ENCODE measurements at places on chromosomes 16 and 17.

DNA sequence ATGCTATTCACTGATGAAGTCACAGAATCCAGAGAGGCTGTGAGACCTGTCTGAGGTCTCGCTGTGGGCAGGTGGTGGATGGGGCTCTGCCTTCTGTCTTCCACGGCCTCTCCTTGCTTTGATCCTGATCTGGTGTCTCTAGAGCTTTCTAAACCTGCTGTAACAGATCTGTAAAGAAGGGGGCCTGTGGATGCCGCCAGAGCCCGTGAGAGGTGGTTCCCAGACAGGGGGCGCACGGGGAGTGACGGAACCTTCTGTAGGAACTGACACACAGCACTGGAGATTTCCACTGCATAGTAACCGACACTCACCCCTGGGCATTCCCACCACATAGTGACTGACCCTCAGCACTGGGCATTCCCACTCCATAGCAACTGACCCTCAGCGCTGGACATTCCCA is 16.0 kb downstream of the CBFA2T3 start:
- no peak for DNase-seq

- DNase-seq: no peak
Measured at GRCh38 chr16:49351096-49351487, 22.5 kb upstream of the C16orf78 start.

DNA sequence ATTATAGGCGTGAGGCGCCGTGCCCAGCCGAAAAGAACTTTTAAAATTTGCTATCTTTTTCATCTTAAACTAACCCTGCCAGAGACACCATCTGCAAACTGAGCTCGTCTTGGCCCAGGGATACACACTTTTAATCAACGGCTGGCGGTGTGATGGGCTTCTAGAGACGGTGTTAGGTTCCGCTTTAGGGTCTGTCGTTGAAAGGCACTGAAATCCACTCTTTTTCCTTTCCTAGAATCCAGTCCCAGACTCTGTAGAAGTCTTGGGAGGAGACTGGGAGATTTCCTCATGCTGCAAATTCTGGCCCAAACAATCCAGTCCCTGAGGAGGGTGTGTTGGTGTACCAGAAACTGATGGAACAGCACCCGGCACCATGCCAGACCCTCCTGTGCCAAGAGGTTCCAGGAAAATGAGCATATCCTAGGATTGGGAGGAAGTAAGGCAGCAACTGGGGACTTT is 52.0 kb upstream of the TEX2 start:
- peak; percentile 59 for DNase-seq

GRCh38 chr17:2057175-2057759 is 2.4 kb downstream of the HIC1 start:
- peak; percentile 17 for DNase-seq

- DNase-seq: peak; percentile 13
Measured at GRCh38 chr16:63461248-63461841, 1425.1 kb upstream of the CDH8 start.

DNA sequence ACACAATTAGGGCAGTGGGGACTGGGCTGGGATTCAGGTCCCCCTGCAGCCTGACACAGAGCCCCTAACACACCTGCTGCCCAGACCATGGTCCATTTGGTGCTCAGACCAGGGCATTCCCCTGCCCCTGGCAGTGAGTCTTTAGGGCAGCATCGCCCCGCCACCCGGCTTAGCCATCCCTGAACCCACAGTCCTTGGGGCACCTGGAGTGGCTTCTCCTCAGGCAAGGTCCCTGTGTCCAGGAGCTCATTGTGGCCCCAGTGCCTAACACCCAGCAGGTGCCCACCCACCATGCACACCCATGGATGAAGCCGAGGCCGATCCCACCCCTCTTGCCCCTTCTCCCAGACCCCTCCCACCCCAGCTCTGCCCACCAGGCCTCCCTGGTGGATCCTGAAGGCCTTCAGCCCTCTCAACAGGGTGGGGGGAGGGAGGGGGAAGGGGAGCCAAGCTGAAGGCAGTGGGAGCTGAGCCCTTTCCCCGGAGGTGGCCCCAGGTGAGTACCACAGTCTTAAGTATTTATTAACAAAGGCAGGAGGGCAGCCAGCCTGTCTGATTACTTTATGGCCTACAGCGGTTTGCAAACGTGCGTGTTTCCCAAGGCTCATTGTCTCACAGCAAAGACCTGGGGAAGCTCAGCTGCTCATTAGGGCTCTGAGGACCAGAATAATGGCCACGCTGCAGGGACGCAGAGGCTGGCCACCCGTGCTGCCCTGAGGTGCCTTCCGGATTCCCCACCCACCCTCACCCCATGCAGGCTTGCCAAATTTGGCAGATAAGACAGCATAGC is 38.5 kb downstream of the RBFOX3 start:
- DNase-seq: no peak

GRCh38 chr17:59357219-59357697 is 25.8 kb downstream of the YPEL2 start:
- DNase-seq: no peak

DNA sequence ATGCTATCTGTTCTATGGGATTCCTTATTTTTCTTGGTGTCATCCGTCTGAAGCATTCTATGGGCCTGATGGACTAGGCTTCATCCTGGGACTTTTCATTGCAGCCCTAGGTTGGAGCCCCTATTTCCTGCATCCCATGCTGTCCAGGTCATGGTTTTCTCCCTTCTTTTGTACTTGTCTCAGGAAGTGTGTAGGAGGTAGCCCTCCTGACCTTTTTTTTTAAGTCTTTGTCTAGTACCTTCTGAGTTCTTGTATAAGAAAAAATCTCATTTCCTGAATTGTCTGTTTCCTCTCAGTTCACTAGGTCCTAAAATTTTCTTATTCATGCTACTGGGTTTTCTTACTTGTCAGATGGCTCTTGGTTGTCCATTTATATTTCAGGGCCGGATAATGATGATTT is 6.0 kb downstream of the NDEL1 start:
- no peak for DNase-seq

GRCh38 chr17:7557775-7558543 is 591 bp upstream of the TNFSF13 start:
- peak; percentile 96 for DNase-seq

GRCh38 chr16:2343211-2343610 is 2.7 kb upstream of the ABCA3 start:
- no peak for DNase-seq

- peak; percentile 70 for DNase-seq
Measured at GRCh38 chr16:87850009-87851006, 19.0 kb downstream of the SLC7A5 start.

DNA sequence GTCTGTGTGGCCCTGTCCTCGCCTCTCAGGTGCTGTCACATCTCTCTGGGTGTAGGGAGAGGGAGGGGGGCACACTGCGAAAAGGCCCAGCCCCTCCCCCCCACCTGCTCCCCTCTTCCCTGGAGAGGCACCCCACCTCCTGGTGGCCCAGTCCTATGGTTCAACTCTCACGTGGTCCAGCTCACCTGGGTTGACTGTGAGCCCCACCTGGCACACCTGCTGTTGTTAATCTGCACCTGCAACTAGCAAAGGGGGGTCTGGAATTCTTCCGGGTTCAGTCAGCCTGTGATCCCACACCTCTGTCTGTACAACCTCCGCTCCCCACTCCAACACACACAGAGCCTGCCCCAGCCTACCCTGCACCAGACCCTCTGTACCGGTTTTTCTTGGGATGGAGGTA is 2.0 kb upstream of the SYNGR2 start:
- DNase-seq: no peak

DNA sequence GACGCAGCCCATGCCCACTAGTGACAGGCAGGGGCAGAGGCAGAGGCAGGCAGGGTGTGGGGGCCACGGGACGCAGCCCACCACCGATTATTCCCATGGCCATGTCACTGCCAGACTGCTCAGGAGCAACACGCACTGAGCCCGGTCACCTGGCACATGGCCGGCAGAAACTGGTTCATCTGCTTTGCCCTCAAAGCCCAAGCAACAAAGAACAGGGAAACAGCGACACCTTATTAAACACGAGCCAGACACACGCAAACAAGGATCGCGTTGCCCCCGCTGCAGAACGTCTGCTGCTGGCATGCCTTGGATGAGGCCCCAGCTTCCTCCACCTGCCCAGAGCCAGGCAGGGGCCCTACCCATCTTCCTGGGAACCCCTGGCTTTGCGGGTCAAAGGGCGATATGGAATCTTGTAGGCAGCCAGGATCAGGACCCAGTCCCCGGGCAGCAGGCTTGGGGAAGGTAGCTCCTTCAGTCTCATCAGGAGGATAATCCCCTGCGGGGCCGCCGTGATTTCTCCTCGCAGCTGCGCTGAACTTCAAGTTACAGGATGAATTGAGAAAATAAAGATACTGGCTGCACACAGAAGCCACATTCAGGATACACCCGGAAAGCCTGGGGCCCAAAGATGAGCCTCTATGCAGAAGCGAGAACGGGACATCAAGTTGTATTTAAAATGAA is 4.8 kb downstream of the TBC1D16 start:
- DNase-seq: peak; percentile 93

- no peak for DNase-seq
Measured at GRCh38 chr17:51833620-51834019, 324.9 kb downstream of the CA10 start.

DNA sequence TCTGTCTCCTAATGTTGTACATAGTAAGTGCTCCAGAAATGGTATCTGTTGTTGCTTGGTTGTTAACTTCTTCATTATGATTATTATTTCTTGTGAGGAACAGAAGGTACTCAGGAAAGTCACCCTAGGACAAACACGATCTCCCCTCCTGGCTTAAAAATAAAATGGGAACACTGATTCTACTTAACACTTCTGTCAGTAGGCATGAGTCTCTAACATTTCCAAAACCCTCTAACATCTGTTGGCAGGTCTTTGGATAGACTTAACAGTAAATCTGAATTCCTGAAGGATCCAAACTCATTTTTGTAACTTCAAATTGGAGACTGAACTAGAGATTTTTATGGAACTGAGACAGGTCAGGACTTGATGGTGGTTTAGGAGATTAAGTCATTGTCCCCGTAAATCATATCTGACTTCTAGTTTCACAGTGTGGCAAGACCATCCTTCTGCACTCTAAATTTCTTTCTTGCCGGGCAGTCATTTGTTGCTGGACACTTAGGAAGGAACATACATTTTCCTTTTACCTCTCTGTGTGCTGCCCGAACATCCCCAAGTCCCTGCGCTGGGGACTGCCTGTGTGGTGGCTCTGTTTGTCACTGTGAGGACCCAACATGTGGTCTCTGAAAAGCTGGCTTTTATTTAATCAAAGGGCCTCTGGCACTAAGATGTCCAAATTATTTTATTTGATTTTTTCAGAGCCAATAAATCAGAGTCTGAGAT is 149.9 kb downstream of the NPIPB5 start:
- no peak for DNase-seq

GRCh38 chr17:35536664-35537171 is 760 bp downstream of the SLFN12L start:
- DNase-seq: no peak

- DNase-seq: no peak
Measured at GRCh38 chr17:61029181-61029580, 351.5 kb downstream of the BCAS3 start.

GRCh38 chr17:61321344-61321743 is 78.3 kb upstream of the TBX2 start:
- no peak for DNase-seq

DNA sequence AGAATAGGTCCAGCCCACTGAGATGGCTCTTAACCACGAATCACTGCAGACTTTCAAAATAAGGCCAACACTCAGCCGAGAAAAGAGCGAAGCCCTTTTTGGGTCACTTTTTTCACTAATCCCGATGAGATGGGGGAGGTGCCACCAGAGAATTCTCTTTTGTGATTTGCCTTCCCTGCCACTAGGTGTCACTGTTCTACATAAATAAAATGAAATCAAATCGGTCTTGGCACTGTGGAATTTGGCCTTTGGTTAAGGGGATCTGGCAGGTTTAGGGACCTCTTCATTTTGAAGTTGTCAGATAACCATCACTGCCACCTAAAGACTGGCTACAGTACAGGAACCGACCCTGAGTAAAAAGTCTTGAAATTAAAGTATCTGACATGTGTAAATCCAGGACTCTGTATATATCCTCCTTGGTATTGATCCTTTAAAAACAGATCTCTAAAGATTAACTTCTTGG is 147.0 kb downstream of the HS3ST4 start:
- no peak for DNase-seq

GRCh38 chr17:5592382-5592781 is 8.1 kb upstream of the NLRP1 start:
- no peak for DNase-seq

- DNase-seq: no peak
Measured at GRCh38 chr17:50916026-50916707, 50.0 kb upstream of the TOB1 start.

DNA sequence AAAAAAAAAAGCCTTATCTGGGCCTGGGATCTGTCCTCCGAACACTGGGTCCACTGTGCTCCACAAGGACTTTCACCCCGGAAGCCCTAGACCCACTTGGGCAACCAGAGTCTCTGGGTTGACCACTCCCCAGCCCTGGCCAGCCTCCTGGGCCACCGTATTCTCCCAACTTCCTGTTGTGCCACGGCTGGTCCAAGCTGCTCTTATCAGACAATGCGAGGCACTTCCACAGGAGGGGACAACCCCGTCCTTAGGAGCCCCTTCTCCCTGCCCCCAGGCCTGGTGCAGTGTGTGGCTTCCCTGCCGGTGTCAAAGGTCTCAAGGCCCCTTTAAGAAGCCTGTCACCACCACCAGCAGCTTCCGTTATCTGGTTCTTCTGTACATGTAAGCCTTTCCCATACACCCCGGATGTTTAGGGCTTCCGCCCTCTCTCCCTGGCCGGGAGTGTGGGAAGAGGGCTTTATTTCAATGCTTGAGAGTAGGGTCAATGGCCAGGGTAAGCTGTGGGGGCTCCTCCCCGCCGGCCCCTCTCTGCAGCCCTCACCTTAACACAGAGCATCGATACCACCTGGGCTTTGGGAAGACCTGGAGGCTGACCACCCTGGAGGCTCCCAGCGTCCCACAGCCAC is 313.0 kb downstream of the SEC14L1 start:
- DNase-seq: peak; percentile 65

DNA sequence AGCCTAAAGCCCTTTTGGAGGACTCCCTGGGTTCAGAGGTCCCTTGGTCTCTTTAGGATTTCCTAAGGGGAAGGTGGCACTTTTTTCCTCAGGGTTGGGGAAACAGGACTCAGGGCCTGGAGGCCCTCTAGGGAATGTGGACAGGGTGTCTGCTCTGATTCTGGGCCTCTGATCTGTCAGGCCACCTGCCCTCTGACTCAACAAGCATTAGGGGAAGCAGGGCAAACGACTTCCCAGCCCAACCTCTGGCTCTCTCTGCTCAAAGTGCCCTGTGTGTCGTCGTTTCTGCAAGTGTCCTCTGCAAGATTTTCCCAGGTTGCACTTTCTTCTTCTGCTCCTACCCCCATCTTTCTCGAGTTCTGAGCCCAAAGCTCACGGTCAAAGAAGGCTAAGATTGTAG is 6.6 kb upstream of the IGFBP4 start:
- DNase-seq: no peak
